Activated naive CD4-positive, alpha-beta T cell treated with anti-CD3 and anti-CD28 coated beads, Interleukin-2, amount 50 U/mL, for 16 hours (primary cell): ENCODE measurements at places on chromosomes 3 and 15.

GRCh38 chr3:89395456-89395855 is 288.0 kb downstream of the EPHA3 start:
- no peak for DNase-seq

GRCh38 chr3:89315750-89316470 is 208.5 kb downstream of the EPHA3 start:
- DNase-seq: no peak

- DNase-seq: peak; percentile 22
Measured at GRCh38 chr3:7917443-7918151, 584.0 kb upstream of the LMCD1 start.

DNA sequence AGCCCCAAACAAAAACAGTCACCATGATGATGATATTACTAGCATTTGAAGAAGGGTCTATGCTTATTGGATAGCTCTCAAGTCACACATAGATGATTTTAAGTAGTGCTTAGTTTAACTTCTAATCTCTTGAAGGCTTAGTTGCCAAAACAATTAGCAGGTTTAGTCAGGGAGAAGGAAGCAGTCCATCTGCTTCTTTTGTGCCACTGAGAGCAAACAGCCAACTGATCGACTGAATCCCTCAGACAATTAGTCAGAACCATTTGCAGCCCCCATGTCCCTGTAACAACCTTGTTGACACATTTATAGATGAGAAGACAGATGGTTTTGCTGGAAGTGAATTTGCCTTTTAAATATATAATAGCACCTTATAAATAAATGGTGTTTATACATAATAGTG is 585.1 kb upstream of the SUCLG2 start:
- no peak for DNase-seq

GRCh38 chr3:49566312-49566711 is 12.0 kb downstream of the BSN start:
- no peak for DNase-seq

GRCh38 chr3:112718516-112718915 is 77.6 kb upstream of the CCDC80 start:
- no peak for DNase-seq

- DNase-seq: no peak
Measured at GRCh38 chr3:149628957-149629670, 28.7 kb downstream of the WWTR1 start.

DNA sequence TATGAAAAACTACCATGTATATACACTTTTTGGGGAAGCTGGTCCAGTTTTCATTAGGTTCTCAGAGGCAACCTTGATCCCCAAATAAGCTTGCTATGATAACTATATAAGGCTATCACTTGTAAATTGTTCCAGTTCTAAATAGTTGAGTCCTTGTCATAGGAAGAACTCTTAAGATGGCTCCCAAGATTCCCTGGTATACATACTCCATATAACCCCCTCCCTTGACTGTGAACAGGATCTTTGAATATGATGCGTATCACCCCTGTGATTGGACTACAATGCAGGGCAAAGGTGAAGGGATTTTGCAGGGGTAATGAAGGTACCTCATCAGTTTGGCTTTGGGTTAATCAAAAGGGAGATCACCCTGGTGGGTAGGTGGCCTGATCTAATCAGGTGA is 48.6 kb upstream of the TRIM59 start:
- no peak for DNase-seq

GRCh38 chr3:130850044-130850797 is 43.7 kb upstream of the ATP2C1 start:
- DNase-seq: peak; percentile 52

GRCh38 chr3:109532257-109533216 is 195.2 kb upstream of the DPPA4 start:
- DNase-seq: peak; percentile 39
